ENCODE measurements at places on chromosomes 2 and 18. TPM values are rescaled to one million over a fixed set of nuclear protein-coding genes. Genes with fewer than 3 reads are reported as not detected.

The LAMA1 gene
- 16.5 TPM for total RNA-seq

The CCDC150 gene
- total RNA-seq, result not detected

The CCBE1 gene
- 11.7 TPM for total RNA-seq

The IL36RN gene
- not detected for total RNA-seq

The PDCD1 gene
- not detected for total RNA-seq

The PCARE gene
- not detected for total RNA-seq

The ING5 gene
- 14.1 TPM for total RNA-seq
